ENCODE measurements at places on chromosomes 7 and 10.
A peak's percentile ranks its signal among the peaks of the same experiment; 100 is the strongest.

GRCh38 chr10:29798921-29799690, 164.3 kb upstream of the SVIL start:
- DNase-seq, result no peak

- no peak for DNase-seq
Observed at GRCh38 chr7:123230147-123230546, 30.4 kb upstream of the SLC13A1 start.

DNA sequence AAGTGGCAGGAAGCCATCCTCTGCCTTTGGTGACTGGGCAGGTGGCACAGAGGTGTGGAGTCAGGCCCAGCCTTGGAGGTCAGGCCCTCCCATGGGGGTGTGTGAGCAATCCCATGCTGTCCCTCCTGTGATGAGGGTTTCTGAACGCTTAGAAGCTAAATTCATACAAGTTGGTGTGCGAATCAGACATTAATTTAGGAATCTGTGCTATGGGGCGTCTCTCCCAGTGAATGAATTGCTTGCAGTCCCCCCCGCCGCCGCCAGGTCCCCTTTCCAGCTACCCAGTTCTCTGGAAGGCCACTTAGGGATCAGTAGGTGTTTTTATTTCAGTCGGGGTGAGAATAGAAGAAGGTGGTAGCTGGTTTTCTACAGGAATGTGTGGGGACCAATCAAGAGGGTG, 37.5 kb downstream of the LRRC18 start:
- DNase-seq, result no peak

DNA sequence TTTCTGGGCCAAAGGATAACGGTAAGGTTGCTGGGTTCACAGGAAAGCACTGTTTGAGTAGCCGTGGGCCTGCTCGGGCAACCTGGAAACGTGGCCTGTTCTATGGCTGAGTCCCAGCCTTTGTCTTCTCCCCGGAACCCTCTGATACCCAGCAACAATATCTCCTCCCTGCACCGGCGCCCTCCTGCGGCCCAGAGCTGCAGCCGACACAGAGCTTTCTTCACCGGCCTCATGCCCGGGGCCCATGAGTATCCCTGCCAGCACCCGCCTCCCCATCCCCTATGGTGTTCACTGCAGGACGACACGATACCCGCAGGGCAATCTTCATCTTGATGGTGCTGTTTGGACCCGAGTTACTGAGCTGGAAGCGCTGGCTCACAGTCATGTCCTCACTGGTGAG, 38.6 kb upstream of the NCAPG2 start:
- DNase-seq, result no peak

GRCh38 chr7:157370742-157371141, 33.9 kb downstream of the DNAJB6 start:
- no peak for DNase-seq

DNA sequence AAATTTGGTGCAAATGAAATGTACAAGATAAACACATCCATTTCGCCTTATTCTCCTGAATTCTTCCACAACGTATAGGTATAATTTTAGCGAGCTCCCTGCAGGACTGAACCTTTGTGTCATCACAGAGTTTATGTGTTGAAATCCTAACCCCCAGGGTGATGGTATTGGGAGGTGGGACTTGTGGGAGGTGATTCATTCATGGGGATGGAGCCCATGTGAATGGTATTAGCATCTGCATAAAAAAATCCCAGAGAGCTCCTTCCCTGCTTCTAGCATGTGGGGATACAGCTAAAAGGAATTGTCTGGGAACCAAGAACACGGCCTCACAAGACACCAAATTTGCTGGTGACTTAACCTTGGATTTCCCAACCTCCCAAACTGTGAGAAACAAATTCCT, 741.4 kb upstream of the VSTM2A start:
- DNase-seq, result no peak

GRCh38 chr10:81135851-81136250, 598.1 kb downstream of the SH2D4B start:
- DNase-seq, result no peak

DNA sequence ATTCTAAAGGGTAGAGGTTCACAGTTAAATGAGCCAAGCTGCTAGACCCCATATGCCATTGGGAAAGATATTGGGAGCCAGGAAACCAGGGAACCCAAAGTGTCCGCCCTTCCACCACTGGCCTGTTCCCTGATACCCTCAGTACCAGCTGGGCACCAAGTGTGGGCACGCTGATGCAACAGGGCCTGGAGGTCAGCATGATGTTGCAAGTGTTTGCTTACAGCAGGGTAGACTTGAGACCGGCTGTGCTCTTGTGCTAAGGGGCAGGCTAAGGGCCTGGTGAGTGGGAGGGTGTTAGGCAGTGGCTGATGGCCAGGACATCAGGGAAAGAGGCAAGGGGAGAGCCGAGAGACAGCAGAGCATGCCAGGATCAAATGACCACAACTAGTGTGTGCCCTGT, 21.0 kb upstream of the MYL7 start:
- DNase-seq, result no peak

GRCh38 chr7:25149836-25150235, 24.8 kb upstream of the CYCS start:
- no peak for DNase-seq

DNA sequence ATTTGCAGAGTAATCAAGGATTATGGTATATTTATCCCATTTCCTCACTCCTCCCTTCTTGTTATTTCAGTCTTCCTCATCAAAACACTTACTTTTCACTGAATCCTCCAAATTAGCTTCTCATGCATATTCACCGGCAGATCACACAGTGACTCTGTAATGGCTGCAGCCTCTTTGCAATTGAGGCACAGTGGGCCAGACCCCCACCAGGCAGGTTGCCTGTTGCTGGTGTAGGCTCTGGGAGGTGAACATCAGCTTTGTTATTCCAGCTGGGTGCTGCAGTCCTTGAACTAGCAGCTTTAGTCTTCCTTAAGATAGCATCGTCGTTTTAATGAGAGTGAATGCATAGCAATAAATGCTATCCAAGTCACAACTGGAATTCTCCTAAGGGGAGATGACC, 449.3 kb downstream of the CNTNAP2 start:
- DNase-seq, result no peak

DNA sequence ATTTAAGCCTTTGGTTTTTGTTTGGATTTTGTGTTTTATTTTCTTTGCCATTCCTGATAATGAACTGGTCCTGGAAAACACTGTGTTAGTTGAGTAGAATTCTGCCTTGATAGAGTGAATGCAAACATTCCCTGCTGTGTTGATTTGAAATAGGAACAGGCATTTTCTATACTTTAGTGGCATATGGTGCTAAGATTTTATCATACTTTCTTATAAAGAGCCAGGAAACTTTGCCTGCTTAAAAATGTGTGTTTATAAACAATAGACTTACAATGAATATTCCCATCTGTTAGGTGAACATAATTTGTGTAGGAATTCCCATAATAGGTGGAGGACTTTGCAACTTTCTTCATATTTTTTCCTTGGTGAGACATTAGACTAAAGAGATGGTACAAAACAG, 333.3 kb downstream of the SDK1 start:
- DNase-seq, result no peak

DNA sequence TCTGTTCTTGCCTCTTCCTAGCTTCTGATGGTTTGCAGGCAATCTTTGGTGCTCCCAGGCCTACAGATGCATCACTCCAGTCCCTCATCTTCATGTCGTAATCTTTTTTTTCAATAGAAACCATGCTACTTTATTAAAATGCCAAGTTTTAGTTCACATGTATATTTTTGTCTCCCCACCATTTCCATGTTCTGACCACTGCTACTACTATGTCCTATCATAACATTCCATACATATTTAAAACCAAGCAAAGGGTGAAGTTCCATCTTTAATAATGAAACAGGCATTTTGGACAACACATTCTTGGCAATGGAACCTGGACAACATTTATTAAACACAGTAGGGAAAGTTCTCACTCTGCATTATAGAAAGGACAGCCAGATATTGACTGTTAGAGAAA, 58.8 kb downstream of the ZNF518A start:
- DNase-seq, result no peak

DNA sequence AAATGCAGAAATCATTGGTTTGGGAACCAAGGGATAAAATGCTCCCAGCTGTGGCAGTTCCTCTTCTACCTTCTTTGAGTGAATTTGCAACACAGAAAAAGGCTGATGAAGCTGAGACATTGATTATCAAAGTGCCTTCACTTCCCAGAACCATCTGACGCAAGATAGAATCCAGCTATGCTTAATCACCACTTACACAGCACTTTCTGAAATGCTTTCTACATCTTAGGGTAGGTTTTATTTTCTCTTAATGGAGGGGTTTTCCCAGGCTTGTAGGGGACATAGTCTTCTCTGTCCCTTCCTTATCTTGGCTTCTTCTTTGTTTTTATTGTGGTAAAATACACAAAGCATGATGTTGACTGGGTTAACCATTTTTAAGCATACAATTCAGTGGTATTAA, 332.6 kb upstream of the ZNF32 start:
- DNase-seq, result no peak

- no peak for DNase-seq
Observed at GRCh38 chr7:158355456-158356065, 232.1 kb downstream of the PTPRN2 start.

GRCh38 chr7:2513702-2514101, 5.9 kb upstream of the LFNG start:
- DNase-seq, result no peak

- peak; percentile 17 for DNase-seq
Observed at GRCh38 chr7:117630501-117630900, 150.7 kb downstream of the CFTR start.

DNA sequence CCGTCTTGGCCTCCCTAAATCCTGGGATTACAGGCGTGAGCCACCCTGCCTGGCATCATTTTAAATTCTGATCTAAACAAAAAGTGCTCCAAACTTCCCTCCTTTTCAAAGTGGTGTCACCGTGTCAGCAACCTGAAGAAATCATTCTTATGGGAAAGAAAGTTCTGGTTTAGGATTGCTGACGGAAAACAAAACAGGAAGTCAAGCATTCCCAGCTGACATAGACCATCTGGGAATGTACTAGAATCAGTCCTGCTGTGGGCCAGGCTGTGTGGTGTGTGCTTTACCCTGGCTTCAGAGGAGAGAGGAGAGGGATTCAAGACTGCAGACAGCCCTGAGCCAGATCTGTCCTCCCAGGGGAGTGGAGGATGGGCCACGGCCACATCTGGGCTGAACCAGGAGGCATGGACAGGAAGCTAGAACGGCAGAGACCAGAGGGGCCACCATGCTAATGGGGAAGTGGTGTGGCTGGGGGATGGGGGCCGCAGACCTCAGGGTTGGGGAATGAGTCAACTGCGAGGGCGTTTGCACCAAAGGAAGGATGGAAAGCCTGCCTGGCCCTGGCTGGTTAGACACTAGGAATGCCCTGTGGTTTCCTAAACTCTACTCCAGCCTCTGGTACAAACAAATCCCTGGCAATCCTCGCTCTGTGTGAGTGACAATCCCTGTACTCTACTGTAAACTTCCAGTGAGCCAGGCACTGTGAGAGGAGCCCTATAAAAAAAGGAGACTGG, 16.7 kb upstream of the CLIP2 start:
- peak; percentile 91 for DNase-seq

- no peak for DNase-seq
Observed at GRCh38 chr7:50281680-50282445, 22.7 kb upstream of the IKZF1 start.

GRCh38 chr7:54712820-54713219, 46.2 kb downstream of the SEC61G start:
- DNase-seq, result no peak

DNA sequence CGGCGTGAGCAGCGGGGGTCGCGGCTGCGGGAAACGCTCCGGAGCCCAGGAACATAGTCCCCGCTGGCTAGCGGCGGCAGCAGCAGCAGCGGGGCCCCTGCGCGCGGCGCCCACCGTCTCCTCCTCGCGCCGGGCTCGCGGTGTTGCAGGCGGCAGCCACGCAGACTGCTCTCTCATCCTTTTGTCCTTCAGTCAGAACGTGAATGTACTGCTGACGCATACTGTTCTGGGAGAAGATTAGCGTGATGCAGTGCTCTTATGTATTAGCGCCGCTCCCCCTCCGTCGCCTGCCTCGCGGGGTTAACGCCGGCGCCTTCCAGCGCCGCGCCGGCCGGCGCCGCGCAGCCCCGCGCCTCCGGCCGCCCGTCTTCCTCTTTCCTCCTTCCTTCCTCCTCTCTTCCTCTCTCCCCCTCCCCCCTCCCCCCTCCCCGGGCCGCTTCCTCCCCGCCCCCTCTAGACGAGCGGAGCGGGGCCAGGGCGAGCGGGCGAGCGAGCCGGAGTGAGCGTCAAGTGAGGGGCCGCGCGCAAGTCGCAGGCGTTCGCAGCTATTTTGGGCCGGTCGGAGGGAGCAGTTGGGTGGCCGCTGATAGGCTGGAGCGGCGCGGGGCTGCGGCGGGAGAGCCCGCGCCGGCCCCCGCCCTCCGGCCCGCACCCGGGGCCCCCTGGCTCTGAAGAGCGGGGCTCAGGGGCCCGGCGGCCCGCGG, 816 bp upstream of the LRRC4 start:
- peak; percentile 56 for DNase-seq

- no peak for DNase-seq
Observed at GRCh38 chr10:132693676-132694075, 92.3 kb downstream of the NKX6-2 start.

GRCh38 chr10:19974138-19974537, 157.9 kb downstream of the PLXDC2 start:
- no peak for DNase-seq

DNA sequence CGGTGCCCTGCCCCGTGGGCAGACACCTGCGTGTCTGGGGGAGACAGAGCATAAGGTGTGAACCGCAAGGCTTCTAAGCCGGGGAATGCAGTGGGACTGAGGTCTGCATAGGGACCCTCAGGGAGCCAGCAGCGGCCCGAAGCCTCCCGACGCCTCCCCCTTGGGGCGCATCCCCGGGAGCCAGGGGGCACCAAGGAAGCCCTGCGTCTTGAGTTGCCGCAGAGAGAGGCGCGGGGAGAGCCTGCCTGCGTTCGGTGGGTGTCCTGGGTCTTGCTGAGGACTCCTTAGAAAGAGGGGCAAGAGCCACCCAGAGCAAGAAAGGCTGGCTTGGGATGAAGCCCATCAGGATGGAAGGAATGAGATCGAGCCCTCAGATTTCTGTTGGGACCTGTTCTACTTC, 18.2 kb upstream of the UNCX start:
- DNase-seq, result no peak

GRCh38 chr10:96025566-96025965, 17.8 kb upstream of the CCNJ start:
- DNase-seq, result no peak

GRCh38 chr7:93562936-93563335, 11.6 kb downstream of the CALCR start:
- no peak for DNase-seq

DNA sequence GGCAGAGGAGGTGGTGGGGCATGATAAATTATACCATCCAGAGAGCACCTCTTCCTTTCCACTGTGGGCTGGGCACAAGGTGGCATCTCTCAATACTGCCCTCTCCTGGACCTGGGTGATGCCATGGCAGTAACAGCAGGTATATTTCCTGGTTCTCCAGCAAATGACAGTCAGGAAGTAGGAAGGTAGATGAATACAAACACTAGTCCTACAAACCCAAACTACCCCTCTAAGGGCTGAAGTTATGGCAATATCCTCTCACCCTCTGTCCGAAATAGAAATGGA, 1004.9 kb downstream of the KCNMA1 start:
- no peak for DNase-seq

Measured in HFF-Myc (cell line).